ENCODE measurements at places on chromosomes 6 and 20. TPM values are rescaled to one million over a fixed set of nuclear protein-coding genes. Genes with fewer than 3 reads are reported as not detected.

Gene C20orf204
- total RNA-seq, result 0.97 TPM

Gene SLC4A11
- total RNA-seq, result 1.6 TPM

Gene PKIB
- total RNA-seq, result 12.2 TPM

Gene ABHD16B
- not detected for total RNA-seq

Gene NCOA5
- total RNA-seq, result 18.6 TPM

Gene MYBL2
- 11.7 TPM for total RNA-seq

GRCh38 chr6:148885925-148886845, 139.4 kb downstream of the UST start:
- DNase-seq, result no peak

GRCh38 chr6:124660185-124660584, 302.1 kb upstream of the RNF217 start:
- DNase-seq, result no peak

- DNase-seq, result peak; percentile 26
Measured at GRCh38 chr20:62860924-62861691, 514 bp downstream of the TCFL5 start.

DNA sequence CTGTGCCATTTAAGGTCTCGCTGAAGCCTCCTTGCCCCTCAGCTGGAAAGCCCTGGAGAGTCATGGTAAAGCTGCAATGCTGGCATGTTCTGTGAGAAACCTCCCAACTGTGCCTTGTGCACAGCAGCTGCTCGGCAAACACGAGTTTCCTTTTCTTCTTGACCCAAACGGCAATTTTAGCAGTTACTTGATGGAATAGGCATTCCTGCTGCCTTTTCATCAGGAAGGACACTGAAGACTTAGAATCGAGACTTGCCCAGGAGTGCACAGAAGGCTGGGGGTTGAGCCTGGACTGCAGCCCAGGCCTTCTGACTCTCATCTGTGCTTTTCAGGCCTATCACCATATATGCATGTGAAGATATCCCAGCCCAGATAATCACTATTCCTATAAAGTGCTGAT, 28.7 kb upstream of the CLDN20 start:
- no peak for DNase-seq

GRCh38 chr6:150201772-150202329, 59.0 kb downstream of the PPP1R14C start:
- no peak for DNase-seq

DNA sequence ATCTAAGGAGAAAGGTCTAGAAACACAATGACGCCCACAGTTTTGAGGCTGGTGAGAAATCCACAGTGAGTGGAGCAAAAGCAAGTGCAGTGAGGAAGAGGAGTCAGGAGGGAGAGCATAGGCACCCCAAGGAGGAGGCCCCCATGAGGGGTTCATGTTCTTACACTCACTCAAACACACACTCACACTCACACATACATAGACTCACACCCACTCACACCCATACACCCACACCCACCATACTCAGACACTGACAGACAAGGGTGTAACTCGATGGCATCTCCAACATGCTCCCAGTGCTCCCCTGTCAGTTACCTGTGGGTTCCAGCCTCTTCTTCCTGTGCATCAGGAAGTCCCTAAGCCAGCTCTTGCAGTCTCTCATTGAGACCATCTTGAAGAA, 3.8 kb downstream of the ULBP3 start:
- no peak for DNase-seq

DNA sequence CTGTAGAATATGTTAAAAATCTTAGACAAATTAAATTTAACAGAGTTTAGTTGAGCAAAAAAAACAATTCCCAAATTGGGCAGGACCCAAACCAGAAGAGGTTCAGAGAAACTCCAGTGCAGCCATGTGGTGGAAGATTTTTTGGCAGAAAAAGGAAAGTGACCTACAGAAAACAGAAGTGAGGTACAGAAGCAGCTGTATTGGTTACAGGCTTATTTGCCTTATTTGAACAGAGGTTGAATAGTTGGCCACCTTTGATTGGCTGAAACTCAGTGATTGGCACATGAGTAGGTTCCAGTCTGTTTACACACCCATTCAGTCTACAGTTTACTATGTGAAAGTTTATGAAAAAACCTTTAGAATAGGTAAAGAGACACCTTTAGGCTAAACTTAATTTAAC, 110.9 kb upstream of the LAMP5 start:
- no peak for DNase-seq

- no peak for DNase-seq
Measured at GRCh38 chr20:32898729-32899128, 40.0 kb downstream of the EFCAB8 start.

GRCh38 chr20:36214684-36215256, 21.5 kb upstream of the AAR2 start:
- DNase-seq, result peak; percentile 38

GRCh38 chr20:24768201-24768636, 180.8 kb upstream of the CST7 start:
- DNase-seq, result no peak

GRCh38 chr6:81242624-81243023, 509.9 kb downstream of the TENT5A start:
- no peak for DNase-seq

DNA sequence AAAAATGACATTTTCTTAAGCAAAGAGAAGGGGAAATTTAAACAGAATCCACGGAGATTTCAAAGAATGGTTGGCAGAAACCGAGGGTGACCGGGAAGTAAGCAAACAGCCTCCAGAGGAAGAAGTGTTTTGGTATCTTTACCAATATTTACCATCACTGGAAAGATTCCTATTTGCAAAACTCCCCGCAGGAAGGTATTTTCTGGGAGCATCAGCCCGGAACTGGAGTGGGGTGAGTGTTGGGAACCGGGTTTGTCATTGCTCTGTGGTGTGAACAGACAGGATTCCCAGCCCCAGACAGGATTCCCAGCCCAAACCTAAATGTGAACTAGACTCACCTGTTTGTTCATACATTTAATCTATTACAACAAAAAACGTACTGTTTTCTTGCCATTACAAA, 19.2 kb upstream of the DACT2 start:
- no peak for DNase-seq
